NCI-H1694 (cell line): ENCODE measurements at places on chromosomes 3 and 15.

DNA sequence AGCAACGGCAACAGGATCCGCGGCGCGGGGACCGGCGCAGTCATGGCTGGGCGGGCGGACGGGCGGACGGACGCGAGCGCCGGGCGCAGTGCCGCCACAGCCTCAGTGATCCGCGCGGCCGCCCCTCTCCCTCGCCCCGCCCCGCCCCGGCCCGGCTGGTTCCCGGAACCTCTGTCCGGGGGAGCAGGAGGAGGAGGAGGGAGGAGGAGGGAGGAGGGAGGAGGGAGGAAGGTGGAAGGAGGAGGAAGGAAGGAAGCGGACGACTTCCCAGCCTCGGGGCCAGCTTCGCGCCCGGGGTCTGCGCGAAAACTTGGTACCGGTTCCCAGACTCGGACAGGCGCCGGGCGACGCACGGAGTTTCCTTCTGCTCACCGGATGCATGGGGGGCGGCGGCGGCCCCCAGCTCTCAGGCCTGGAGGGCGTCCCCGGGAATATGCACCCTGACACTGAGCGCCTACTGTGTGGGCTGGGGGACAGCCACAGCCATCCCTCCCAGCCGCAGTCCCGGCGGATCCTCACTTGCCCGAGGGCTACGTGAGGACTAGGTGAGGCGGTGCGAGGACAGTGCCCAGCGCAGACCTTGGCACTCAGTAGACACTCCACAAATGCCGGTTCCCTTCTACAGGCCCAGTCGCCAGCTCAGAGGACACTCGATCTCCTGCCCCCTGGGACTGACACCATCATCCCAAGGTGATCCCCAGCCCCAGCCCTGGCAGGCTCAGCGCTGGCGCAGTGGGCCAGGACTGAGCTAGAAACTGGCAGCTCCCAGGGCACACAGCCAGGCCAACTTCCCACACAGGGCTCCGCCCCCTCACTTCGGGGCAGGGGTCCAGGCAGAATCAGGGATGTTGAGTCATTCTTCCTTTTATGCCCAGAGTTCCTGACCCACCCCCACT lies at the start of gene SHISA5:
TSS of gene SHISA5 (minus strand) at position 124 of the 896 bp plus-strand sequence. CDS start at position 44, 80 bp downstream.
- no peak for DNase-seq

- no peak for DNase-seq
These were observed 129.7 kb downstream of the TJP1 start for GRCh38 chr15:29692527-29692926.

DNA sequence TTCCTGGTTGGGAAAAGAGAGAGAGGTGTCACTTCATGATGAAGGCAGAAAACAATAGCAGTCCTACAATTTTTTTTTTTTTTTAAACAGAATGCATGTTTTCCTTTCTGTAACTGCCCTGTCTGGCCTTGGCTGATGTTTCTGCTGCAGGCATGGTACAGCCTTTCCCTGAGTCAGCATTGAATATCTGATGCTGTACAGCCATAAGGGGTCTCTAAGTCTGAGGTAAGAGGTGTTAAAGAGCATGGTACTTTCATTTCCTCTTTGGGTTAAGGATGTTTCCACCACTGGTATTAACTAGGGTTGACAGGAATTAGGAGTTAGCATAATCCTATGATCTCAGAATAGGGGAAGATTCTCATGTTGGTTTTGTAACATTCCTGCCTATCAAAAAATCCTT lies 147.4 kb downstream of the CHST2 start:
- DNase-seq = no peak

DNA sequence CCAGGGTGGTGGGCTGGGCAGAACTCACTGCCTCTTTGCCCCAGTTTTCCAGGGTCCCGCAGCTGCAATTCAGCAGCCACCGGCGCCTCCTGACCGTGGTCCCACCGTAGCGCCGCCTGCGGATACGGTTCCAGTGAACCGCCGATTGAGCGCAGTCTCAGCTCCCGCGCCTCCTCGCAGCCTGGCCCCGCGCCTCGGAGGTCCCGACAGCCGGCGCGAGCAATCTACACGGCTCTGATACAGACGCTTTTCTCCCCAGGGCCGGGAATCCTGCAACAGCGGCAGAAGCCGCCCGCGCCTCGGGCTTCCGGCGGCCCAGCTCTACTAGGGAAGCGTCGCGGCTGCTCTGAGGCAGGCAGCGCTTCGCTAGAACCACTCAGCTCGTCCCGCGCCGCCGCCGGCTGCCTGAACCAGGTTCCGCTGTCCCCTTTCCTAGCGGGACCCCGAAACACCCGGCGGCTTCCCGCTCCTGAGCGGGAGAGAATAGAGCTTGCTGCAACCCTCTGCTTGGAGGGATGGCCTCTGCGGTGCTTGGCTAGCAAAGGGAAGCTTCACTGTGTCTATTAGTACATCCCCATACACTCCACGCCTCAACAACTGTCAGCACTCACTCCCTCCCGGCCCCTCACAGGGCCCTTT lies 3.1 kb downstream of the FOXL2NB start:
- DNase-seq = no peak

- no peak for DNase-seq
These were observed 251.9 kb downstream of the IGSF11 start for GRCh38 chr3:118782755-118783202.

DNA sequence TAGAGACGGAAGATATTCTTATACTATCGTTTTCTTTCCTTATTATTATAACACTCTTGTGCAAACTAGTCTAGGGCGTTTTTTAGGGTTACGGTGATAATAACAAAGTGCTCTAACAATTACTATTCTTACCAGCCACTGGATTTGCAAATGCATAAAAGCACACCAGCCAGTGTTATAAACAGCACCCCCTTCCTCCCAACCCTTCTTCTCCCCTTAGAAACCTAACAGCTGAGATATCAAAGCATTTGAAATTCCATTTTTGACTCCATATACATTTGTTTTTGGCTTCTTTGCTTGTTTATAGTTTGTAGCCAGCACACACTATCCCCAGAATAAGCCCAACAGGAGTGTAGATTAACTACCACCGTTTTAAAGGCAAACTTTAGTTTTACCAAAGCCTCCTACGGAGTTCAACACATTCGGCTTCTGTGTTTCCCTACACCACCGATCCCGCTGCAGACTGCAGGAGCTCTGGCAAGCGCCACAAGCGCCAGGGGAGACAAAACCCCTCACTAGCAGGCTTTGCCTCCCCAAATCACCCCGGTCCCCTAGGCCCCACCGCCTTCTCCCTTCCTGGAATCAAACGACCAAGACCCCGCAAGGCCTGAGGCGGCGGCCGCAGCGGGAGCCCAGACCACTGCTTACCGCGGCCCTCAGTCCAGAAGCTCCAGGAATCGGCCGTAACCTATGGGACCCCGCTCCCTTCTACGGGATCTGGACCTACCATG lies 461 bp downstream of the COPB2 start:
- DNase-seq = no peak

DNA sequence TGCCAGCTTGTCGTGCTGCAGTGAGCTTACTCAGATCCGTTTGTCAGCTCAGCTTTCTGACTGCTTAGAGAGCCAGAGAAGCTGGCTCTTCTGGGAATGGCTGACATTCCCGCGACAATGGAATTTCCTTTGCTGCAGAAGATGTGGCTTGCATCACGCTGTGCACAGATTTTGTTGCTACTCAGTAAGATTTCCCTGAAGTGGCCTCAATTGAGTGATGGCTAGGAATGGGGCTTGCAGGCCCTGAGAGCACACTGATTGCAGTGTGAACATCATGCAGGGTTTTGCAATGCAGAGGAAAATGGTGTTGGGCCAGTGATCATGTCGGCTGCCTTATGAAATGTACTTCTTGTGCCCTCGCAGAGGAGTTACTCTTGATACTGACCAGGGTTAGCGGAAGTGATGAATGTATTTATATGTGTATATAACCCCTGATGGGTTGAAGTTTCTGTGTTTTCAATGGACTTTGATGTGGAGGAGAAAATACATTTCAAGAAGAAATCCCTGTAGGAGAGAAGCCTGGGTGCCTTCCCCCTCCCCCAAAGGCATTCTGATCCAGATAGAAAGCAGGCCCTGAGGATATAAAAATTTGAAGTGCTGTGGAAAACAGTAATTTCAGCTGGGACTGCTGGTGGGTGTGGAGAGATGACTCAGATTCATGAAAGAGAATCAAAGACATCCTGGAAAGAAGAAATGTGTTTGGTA lies 102.5 kb upstream of the PDZRN3 start:
- no peak for DNase-seq

DNA sequence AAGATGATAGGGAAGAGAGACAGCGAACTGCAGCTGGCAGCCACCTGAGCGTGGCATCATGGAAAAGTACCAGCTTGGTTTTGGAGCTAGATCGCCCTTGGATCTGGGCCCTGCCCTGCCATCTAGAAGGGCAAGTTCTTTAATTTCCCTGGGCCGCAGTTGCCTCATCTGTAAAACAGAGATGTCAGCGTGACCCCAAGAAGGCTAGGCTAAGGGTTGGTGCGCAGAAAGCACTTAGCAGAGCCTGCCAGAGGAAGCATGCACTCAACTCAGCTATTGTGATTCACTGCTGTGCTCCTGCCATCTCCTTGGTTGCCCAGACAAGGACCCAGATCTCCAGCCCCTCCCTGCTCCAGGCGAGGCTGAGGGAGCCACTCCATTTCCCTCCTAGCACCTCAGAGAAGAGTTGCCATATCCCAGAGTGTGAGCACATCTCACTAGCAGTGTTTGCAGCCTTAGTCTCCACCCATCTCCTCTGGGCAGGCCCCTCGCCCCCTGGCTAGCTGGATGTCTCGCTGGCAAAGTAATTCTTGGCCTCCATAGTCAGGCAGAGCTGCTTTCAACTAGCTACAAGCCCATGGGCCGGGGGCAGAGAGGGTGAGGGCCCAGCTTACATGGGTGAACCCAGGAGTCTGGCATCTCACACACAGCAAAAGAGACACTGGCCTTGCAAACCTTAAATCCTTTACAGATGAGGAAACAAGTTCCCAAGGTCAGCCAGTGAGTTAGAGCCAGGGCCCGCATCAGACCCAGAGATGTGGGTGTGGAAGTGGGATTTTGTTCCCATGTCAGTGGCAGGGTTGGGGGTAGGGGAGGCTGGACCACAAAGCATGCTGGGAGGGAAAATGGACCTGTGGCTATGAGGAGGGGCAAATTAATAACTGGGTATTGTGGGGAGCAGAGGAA lies 280.7 kb upstream of the TLE3 start:
- no peak for DNase-seq

- DNase-seq = no peak
These were observed 25.6 kb downstream of the GYG1 start for GRCh38 chr3:149016669-149017541.

DNA sequence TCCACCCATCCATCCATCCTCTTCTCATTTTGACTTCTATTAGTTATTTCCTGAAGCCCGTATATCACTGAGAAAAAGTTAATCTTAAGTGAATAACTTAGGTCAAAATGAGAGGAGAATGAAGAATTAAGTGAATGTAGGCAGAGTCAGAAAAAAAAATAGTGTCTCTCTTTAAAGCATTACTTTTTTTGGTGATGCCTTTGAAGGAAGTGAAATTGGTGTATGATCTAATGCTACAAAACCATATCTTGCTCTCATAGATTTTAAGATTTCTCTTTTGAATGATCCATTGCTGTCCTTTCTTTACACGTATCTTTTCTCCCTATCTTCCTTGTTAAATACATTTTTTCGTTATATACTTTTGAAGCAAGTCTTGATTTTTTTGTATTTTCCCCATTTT lies 23.4 kb downstream of the FNDC3B start:
- no peak for DNase-seq

DNA sequence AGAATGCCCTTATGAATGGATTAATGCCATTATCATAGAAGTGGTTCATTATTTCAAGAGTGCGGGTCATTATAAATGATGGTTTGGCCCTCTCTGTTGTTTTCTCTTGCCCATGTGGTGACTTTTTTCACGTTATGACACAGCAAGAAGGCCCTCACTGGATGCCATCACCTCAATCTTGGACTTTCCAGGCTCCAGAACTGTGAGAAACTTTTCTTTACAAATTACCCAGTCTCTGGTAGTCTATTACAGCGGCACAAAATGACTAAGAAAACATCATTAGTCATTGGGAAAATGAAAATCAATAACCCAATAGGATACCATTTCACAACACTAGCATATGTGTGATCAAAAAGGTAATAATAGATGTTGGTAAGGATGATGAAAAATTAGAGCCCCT lies 119.0 kb upstream of the LPP start:
- DNase-seq = no peak

DNA sequence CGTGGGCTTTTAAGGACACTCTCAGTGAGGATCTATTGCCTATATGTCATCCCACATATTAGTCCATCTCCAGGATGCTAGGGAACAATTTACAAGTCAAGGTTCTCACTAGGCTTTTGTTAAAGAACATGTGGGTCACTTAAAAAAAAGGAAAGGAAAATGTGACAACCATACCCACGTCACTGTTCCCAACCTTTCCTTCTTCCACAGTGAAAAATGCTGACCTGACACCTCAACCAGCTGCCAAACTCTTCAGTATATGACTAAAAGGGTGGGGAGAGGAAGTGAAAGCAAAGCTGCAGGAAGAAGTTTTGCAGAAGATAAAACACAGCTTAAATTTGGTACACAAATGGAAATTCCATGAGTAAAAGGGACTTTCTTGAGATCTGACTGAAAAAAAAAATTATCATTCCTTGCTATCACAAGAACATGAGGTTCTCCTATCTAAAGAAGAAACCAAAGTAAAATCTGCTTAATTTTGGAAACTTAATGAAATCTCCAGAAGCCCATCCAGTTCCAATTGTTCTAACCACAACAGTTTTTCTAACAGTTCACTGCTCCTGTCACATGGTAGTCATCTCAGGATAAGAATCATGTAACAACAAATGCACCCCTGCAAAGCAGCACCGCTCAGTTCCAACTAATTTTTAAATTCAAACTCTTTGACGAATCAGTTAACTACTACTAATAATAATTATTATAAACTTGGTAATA lies 117.0 kb upstream of the TSPAN3 start:
- no peak for DNase-seq

DNA sequence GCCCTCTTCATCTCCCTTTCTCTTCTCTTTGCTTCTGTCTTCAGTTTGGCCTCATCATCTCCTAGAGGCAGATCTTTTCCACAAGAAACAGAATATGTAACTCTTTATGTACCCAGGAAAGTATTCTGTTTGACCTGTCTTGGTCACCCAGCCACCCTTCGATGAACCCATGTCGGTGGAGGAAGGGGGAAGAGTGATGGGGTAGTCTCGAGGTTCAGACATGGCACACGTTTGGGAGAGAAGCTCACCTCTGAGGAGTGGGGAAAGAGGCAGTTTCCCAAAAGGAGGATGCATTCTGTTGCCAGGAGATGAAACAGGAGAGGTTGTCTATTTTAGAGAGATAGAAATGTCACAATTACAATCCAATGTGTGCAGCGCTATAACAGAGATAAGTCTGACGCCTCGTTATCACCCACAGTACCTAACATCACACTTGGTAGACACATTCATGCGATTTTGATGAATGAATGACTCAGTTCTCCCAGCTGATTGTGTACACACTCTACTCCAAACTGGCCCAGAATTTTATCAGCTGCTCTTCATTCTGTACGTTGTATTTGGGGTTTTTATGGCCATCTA lies 722 bp upstream of the CCDC50 start:
- no peak for DNase-seq

- DNase-seq = no peak
These were observed 303.8 kb downstream of the EPHA3 start for GRCh38 chr3:89411201-89411600.

DNA sequence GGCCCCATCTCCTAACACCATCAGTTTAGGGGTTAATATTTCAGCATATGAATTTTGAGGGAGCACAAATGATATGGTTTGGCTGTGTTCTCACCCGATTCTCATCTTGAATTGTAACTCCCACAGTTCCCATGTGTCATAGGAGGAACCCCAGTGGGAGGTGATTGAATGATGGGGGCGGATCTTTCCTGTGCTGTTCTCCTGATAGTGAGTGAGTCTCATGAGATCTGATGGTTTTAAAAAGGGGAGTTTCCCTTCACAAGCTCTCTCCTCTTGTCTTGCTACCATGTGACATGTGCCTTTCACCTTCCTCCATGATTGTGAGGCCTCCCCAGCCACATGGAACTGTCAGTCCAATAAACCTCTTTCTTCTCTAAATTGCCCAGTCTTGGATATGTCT lies 73.8 kb upstream of the TJP1 start:
- no peak for DNase-seq
